Cortex of kidney (tissue), 1 donor: ENCODE measurements at places on chromosomes 3 and 15.

DNA sequence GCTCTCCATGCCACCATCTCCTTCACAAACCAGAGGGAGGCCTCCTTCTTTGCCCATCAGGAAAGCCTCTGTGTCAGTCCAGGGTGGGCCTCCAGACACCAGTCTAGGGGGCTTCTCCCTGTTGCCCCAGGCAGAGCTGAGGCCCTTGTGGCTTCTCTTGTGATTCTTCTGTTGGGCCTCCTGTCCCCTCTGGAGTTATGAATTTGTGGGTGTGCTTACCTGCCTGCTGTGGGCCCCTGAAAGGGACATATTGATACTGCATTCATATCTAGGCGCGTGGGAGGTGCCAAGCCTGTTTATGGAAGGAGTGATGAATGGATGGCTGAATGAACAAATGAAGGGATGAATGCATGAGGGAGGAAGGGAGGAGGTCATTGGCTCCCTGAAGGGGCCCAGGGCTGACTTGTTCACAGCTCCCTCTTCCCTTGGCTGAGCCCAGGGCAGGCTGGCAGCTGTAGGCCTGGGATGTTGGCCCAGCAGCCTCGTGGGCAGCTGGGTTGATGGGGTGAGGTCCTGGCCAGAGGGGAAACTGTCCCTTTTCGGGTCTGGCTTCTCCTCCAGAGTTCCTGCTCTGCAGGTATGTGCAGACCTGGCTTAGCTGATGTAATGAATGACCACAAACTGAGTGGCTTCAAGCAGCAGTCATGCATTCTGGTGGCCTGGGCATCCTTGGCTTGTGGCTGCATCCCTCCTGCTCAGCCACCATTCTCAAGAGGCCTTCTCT, 195.4 kb downstream of the GOLGA6L6 start:
- no peak for DNase-seq

GRCh38 chr15:33788906-33789540, 179.3 kb upstream of the CHRM5 start:
- DNase-seq, result no peak

DNA sequence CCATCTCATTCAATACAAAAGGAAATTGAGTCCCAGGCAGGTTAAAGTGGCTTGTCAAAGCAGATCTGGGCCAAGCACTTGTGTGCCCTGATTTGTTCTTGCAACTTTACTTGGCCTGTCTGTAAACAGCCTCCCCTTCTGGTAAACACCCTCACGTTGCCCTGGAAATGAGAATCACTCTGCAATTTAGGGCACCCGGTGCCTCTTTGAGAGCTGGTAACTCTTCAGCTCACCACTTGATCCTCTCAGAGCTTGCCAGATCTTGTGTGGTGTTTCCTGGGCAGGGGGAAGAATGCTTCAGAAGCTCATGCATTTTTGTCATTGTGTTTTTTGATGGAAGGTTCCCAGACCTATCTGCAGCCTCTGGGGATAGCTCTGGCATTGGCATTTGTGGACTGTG, 11.3 kb downstream of the MED12L start:
- DNase-seq, result no peak

DNA sequence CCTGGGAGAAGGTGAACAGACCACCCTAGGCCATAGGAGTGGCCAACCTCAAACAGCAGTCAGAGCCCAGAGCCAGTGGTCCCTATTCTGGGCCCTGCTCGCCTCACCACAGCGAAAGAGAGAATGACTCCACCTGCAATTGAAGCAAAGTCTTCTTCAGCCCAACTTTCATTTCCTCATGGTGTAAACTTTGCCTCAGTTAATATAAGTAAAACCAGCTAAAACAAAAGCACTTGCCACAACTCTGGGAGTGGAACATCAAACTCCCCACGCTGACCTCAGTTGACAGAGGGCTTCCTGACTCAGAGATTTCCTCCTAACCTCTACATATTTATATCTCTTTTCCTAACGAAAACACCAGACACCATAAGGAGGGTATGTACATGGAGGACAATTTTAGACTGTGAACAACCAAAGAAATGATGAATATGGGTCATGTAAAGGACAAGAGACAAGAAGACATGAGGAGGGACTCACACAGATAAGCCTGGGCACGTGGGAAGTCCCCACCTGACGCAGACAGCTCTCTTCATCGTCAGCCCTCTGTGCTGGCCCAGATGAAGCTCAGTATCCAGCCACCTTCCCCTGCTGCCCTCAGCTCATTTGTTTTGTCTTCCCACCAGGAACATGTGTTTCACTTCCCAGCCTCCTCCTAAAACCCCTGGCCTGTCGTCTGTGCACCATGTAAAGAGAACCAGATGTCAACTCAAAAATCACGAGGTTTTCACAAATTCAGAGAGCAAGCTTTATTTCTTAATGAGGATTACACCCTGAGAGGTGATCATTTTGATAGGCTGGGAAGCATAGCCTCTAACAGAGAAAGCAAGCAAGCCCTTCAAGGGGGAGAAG, 140.9 kb downstream of the KCNMB2 start:
- DNase-seq, result no peak

GRCh38 chr3:43620831-43621655, 768 bp downstream of the ANO10 start:
- no peak for DNase-seq

- no peak for DNase-seq
Observed at GRCh38 chr3:55574671-55575070, 87.6 kb upstream of the WNT5A start.
